Stimulated activated CD4-positive, alpha-beta T cell treated with anti-CD3 and anti-CD28 coated beads, Interleukin-15, amount 100 ng/mL, for 1 hour (primary cell): ENCODE measurements at places on chromosomes 11 and 22.

DNA sequence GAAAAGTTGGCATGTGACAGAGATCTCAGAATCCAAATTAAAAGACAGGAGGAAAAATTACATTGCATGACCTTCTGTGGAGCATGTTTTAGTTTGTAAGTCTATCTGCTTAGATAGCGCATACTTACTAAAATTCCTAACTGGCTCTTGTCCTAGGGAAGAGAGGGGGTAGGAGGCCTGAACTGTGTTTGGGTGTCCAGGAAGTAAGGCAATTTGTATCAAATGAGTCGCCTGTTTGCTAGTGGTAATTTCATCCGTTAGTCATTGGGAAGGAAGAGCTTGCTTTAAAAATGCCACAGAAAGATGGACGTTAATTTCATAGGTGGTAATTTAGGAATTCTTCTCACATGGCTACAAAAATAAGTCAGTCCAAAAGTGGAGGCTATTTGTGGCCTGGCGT is 18.5 kb downstream of the GRK3 start:
- no peak for DNase-seq

DNA sequence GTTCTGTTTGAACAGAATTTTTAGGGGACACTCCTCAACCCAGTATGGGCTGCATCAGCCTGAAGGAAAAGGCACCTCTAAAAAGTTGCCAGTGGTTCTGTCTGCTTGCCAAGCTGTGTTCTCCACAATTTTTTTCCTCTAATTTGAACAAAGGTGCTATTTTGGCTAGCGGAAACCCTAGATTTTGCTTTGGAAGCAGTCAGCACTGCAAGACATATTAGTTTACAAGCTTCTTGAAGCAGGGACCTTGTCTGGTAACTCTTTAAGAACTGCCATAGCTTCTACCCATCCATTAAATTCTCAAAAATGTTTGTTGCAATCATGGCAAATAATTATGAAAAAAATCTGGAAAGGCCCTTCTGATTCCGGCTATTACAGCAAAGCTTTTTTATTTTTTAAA is 75.6 kb upstream of the HEPHL1 start:
- DNase-seq = no peak

GRCh38 chr22:44186121-44186510 is 5.4 kb downstream of the PARVG start:
- DNase-seq = no peak

DNA sequence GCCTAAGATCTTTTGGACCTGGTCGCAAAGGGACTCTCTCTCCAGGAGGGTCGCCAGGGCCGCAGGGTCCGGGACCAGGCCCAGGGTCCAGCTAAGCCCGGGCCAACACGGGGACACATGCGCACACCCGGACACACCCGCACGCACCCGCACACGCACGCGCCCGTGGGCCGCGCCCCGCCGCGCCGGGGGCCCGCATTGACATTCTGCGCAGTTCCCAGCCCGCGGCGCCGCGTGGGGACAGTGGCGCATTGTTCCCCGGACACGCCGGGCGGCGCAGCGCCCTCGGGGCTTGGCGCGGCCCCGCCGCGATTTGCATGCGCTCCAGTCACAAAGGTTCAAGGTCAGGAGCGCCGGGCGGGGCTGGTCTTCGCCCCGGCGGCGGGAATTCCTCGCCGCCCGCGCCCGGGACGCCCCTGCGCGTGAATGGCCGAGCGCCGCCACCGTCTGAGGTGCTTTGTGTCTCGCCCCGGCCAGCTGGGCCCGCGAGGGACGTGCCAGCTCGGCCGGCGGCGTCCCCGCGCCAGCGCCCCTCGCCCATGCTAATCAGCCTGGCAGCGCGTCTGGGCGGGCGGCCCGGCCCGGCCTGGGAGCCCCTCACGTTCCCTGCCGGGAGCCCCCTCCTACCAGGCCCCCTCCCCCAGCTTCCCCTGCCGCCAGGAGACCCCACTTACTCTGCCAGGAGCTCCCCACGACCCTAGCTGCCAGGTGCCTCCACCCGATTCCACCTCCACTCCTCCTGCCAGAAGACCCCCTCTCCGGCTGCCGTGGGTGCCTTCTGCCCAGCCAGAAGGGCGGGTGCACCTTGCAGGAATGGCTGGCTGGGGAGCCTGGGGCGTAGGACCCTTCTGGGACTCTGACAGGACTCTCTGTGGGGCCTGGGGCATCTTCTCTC is 50.5 kb upstream of the WNT7B start:
- no peak for DNase-seq

DNA sequence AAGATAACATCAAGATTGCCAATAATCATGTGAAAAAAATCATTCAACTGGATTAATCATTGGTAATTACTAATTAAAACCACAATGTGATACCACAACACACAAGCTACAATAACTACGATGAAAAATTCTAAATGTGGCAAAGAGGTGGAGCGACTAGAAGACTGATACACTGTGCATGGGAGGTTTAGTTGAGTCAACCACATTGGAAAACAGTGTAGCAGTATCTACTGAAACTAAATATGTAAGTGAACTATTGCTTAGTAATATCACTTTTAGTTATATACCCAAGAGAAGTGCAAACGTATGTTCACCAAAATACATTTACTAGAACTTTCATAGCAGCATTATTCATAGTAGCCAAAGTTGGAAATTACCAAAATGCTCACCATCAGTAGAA is 359.9 kb downstream of the ETS1 start:
- no peak for DNase-seq

DNA sequence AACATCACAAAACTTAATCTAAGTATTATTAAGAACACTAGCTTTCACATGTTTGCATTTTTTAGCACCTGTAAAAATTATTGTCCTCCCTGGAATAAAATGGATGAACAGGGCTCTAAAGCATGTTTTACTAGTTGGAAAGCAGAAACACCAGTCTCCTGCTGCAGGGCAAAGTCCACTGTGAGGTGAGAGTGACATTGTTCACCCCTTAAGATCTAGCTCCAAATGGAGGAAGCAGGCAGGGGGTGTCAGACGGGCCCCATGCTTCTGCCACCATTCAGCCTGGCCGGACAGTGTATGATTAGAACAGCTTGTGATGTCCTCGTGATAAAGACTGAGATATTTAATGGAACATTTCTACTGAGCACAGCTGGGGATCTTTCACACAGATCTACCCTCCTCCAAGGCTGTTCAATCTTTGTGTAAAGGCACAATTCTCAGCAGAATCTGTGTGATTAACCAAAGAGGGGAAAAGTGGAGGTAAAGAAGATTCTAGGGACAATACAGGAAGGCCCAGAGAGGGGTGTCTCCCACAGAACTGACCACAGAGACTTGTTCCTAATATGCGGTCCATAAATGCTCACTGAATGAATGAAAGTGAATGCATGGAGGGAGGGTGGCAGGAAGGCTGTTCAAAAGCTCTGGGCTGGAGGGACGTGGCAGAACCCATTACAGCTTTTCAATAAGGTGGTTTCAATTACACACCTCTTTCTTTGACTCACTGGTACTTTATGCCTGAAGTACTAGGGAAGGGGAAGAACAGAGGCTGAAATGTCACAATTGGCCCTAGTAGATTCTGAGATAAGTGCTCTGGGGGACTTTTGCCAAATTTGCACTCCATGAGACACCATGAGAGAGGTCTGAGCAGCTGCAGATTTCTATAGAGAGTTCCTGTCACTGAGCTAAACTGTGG is 239.1 kb upstream of the ARHGAP20 start:
- no peak for DNase-seq

DNA sequence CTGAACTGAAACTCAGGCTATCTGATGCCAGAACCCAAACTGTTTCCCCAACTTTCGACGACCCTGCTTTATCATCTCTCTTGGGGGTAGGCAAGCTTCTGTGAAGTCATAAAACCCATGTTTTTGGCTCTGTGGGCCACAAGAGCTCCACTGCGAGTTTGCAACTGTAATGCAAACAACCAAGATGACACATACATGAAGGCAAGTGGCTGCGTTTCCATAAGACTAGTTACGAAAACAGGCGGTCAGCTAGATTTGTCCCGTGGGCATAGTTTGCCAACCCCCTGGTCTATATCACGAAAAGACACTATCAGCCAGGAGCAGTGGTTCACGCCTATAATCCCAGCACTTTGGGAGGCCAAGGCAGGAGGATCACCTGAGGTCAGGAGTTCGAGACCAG is 37.5 kb downstream of the TPST2 start:
- no peak for DNase-seq

GRCh38 chr11:2532704-2533586 is 88.1 kb downstream of the KCNQ1 start:
- peak; percentile 88 for DNase-seq

GRCh38 chr11:66718320-66718971 is 10.6 kb downstream of the SPTBN2 start:
- no peak for DNase-seq

GRCh38 chr11:102608699-102609098 is 16.4 kb downstream of the MMP20 start:
- DNase-seq = no peak

- no peak for DNase-seq
These were observed 687 bp downstream of the ALKBH8 start for GRCh38 chr11:107564877-107565218.

DNA sequence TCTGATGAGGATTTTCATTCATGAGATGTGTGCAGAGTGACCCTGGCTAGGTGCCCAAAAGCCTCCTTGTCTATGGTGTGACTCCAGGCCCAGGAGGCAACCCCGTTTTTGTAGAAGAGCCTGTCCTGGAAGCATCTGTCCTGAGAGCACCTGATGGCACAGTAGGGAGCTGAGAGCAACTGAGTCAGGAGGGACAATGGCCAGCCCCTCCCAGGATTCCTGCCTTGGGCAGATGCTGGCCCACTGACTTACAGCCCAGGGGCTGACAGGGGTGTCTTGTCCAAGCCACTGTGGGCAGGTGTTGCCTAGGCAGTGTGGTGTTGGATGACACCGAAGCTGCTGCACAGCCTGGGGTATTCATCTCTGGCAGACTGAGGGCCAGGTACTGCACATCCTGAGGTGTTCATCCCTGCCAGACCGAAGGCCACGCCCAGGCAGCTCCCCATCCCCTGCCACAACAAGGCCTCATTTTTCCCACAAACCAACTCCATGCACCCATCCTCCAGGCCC is 3.2 kb upstream of the RFPL2 start:
- DNase-seq = no peak

DNA sequence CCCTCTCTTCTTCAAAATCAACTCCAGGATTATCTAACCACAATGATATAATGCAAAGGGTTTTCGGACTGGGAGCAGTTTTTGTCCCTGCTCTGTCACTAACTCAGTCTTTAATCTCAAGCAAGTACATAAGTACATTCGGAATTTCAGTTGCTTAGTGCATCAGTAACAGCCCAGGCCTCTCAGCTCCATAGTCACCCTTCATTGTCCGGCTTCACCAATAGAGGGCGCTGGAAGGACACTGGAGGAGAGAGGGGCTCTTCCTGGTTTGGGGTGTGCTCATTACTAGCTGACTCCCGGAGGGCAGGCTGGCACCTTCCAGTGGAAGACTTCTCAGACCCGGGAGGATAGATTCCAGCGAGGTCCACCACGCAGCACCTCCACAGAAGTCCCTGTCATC is 90.4 kb upstream of the PDGFD start:
- no peak for DNase-seq

GRCh38 chr22:50298937-50299784 is 8.3 kb downstream of the PLXNB2 start:
- no peak for DNase-seq

DNA sequence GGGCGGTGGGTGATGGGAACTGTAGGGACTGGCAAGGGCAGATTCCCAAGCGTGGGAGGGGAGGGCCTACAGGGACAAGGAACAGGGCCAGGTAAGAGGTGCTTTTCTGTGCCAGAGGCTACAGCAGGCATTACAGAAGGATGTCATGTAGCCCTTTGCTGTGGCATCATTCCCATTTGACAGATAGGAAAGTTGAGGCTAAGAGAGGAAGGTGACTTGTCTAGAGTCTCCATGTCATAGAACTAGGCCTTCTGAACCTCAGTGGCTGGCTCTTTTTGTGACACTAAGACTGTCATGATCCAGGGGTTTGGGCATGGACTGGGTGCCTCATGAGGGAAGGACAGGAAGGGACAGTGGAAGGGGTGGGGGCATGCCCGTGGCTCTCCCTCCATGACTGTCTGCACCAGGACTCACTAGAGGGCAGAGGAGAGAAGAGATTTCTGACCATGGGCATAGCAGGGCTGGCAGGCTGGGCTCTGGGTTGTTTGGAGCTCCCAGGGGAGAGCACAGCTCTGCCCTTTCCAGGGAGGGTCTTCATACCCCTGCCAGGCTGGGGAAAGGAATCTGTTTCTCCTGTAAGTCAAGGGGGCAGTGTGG is 3.2 kb downstream of the MMP11 start:
- DNase-seq = no peak

DNA sequence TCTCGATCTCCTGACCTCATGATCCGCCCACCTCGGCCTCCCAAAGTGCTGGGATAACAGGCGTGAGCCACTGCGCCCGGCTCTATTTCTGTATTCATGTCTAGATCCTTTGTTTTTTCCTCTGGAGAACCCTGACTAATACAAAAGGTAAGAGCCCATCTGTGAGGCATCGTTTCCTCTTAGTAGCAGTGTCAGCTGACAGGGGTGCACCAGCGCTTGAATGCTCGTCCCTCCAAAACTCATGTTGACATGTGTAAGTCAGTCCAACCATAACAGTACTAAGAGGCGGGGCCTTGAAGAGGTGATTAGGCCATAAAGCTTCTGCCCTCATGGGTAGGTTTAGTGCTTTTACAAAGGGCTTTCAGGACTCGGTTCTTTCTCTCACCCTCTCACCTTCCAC is 470.1 kb upstream of the B3GAT1 start:
- DNase-seq = no peak

GRCh38 chr11:77379253-77379652 is 77.8 kb upstream of the GDPD4 start:
- no peak for DNase-seq

DNA sequence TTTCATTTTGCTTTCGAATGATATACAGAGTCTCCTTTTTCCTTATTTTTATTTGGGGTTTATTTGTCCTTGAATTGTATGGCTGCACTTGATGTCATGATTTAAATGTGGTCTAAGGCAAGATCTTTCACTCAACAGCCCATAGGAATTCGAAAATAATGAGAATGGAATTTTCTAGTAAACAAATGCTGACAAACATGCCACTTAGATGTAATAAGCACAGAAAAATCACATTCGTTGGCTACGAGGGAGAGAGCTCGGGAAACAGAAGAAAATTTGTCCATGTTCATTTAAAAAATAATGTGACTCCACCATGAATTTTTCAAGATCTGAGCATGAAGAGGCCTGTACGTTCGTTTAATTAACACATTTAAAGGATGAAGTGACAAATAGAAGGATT is 73.0 kb downstream of the BLID start:
- no peak for DNase-seq

DNA sequence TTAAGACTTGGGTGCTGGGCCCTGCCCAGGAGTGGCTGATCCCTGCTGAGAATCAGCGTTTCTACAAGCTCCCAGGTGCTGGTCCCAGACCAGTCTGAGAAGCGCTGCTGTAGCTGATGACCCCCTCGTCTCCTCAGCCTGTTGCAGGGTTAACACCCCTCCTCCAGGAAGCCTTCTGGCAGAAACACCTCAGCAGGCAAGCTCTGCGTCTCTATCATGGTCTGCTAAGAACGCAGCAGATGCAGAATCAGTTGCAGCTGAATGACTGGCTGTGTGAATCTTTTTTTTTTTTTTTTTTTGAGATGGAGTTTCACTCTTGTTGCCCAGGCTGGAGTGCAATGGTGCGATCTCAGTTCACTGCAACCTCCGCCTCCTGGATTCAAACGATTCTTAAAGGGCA is 132.5 kb downstream of the CACNA1I start:
- DNase-seq = no peak

- peak; percentile 25 for DNase-seq
These were observed 5.8 kb upstream of the MIEF1 start for GRCh38 chr22:39496131-39496838.
